ENCODE measurements at places on chromosomes 5 and 9.

GRCh38 chr9:124254261-124254682, 3.5 kb upstream of the NEK6 start:
- no peak for DNase-seq

- DNase-seq = no peak
Observed at GRCh38 chr9:96394832-96395496, 11.5 kb upstream of the SLC35D2 start.

DNA sequence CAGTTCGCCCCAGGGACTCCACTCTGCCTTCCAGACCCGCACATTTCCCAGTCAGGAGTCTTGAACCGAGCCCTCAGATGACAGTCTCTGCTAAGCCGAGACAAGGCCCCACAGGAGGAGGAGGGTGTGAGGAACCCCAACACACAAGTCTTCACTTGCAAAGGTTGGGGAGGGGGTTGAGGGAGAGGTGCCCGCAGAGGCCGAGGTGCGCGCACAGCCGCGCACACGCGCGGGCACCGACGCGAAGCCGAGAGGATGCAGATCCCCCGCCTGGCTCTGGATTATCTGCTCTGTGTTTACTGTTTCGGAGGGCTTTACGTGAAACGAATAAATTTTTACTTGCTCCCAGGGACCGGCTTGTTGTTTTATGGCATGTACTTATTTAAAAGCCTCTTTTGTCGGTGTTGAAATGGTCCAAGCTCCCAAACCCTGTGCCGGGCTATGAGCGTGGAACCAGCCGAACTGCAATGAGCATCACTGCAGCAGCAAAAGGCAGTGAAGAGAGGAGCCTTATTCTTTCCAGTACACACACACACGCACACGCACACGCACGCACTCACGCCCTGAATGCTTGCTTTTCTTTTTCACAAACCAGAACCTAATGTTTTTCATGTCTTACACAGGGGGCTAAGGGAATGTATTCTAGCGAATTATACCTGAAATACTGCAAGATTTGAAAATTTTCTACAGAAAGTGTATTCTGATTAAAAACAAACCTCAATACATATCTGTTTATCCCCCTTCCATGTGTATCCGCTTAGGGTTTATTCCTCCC, 297.7 kb downstream of the PARP8 start:
- DNase-seq = no peak

DNA sequence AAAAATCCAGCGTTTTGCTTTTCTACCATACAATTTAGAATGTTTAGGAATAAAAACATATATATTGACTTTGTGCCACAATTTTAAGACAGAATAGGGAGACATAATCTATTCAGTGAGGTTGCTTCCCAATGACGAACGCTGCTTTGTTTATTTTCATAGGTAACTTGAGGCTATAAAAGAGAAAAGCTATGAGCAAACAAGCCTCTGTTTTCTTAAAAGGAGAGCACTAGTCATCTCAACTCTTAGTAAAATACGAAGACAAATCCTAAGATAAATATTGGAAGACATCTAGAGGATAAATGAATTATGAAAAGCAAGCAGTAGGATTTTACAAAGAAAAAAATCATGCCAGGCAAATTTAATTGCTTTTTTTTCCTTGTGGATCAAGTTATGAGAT, 363.6 kb downstream of the ANXA1 start:
- DNase-seq = no peak

GRCh38 chr5:127042593-127042992, 12.2 kb upstream of the MARCHF3 start:
- no peak for DNase-seq

GRCh38 chr9:136090056-136090735, 4.9 kb downstream of the NACC2 start:
- DNase-seq = no peak

DNA sequence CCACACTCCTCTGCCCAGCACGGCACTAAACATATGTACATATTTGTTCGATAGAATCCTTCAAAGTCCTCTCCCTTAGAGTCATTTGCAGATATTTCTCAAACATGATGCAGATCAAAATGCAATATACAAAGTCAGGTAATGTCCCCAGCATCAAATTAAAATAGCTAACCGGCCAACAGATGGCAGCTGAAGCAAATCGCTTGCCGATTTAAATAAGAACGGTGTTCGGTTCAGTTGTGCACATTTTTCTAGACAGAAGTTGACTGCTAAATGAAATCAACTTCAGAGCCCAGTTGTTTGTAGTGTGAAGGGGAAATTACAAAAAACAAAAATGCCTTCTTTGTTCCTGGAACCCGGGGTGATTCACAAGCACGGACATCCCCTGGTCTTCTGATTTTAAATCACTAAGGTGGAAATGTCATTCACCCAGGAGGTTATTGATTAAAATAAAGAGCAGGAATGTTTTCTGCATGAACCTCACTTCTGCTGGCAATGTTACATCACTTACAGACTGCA, 219.2 kb downstream of the EBF1 start:
- DNase-seq = no peak

DNA sequence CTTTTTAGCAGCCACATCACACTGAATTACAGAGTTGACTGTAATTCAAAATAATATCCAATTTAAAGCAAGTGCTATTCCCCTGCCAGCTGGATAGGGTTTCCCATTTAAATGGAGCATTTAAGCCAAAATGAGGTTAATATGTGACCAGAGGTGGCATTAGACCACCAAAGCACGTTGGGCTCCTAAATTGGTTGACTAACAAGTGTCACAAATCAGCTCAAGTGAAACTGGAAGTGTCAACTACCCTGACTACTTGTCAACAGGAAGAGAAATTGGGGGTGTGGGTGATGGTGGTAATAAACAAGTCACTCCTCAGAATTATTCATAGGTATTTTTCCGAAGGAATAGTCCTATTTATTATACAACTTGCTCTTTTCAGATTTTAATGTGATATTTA, 609.6 kb upstream of the TLE4 start:
- no peak for DNase-seq

GRCh38 chr5:146906803-146907202, 28.2 kb upstream of the PPP2R2B start:
- DNase-seq = no peak

GRCh38 chr9:76810377-76810957, 46.2 kb downstream of the PCA3 start:
- DNase-seq = no peak

DNA sequence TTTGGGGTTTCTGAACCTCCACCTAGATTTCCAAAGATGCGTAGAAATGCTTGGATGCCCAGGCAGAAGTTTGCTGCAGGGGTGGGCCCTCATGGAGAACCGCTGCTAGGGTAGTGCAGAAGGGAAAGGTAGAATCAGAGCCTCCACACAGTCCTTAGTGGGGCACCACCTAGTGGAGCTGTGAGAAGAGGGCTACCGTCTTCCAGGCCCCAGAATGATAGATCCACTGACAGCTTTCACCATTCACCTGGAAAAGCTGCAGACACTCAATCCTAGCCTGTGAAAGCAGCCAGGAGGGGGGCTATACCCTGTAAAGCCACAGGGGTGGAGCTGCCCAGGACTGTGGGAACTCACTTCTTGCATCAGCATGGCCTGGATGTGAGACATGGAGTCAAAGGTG, 13.3 kb upstream of the HSDL2 start:
- DNase-seq = no peak

DNA sequence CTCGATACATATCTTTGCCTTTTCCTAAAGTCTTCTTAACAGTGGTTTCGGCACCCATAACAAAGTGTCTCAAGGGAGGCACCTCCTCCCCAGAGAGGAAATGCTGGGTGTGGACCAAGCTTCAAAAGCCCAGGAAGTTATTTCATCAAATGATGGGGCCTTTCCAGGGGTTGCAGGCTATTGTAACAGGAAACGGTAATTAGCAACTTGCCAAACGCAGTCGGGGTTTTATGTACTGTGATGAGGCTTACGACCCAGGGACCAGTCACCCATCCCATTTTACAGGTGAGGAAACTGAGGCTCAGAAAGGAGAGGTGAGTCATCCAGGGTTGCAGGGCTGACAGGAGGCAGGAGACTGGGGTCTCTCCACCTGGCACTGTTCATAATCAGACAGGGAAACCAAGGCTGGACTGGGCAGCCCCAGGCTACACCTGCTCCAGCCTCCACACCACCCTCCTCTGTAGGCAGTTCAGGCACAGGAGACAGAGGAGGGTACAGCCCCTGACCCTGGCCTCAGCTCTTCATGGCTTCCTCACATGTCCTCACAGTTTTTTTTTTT, 30.0 kb upstream of the SUSD3 start:
- DNase-seq = peak; percentile 40

GRCh38 chr9:98516897-98517503, 191.7 kb downstream of the GABBR2 start:
- DNase-seq = no peak

- DNase-seq = no peak
Observed at GRCh38 chr9:136773386-136774044, 9.2 kb upstream of the LCN15 start.

- no peak for DNase-seq
Observed at GRCh38 chr9:2271426-2271825, 256.3 kb downstream of the SMARCA2 start.

DNA sequence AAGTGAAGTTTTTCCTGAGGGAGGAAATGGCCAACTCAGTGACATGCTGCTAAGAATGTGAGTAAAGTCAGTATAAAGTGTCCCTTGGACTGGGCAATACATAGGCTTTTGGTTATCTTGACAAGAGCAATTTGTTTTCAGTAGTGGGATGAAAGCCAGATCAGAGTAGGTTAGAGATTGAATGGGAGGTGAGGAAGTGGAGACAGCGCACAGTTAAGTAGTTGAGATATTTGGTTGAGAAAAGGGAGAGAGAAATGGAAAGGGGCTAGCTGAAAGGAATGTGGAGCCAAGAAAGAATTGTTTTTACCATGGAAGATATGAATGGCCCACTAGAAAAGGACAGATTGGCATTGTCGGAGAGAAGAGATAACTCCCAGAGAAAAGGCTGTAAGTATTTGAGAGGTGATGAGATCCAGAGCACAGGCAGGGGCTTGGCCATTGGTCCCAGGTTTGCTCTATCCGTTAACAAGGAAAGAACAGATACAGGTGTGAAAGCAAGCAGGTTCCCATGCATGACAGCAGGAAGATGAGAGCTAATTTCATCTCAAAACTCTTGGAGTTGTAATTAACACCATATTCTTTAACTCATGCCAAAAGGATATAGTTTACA, 392.0 kb downstream of the NR2F1-AS1 start:
- no peak for DNase-seq

- no peak for DNase-seq
Observed at GRCh38 chr5:36066540-36067210, at the start of gene UGT3A2. UGT3A2 (minus strand) TSS chr5:36066882; CDS start chr5:36066789, 93 bp downstream.

DNA sequence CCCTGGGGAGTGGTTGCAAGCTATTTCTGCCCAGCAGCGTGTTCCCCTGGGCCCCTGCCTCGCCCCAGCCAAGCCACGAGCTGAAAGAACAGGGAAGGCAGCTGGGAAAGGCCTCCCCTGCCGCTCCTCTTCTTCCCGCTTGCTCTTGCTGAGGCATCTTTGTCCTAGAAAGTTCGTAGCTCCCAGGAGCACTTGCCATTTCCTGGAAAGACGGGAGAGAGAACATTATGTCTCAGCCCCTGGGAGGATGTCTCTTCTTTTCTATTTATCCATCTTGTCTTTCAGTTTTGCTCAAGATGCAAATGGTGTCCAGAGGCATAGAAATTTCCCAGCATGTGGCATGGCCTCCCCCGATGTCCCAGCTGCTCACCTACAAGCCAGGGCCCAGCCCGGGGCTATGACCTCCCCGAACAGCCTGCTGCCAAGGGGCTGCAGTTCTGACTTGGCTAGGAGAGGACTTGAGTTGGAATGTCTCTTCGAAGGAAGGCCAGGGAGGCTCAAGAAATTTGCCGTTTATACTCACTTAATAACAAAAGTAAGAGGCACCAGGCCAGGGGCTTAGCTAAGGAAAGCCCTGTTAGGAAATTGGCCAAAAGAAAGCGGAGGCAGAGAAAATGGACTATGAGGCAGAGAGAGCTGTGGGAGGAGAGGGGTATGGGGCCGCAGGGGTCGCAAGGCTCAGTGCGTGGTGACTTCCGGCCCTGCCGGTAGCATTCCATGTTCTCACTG, 87.3 kb downstream of the LIFR start:
- DNase-seq = no peak

DNA sequence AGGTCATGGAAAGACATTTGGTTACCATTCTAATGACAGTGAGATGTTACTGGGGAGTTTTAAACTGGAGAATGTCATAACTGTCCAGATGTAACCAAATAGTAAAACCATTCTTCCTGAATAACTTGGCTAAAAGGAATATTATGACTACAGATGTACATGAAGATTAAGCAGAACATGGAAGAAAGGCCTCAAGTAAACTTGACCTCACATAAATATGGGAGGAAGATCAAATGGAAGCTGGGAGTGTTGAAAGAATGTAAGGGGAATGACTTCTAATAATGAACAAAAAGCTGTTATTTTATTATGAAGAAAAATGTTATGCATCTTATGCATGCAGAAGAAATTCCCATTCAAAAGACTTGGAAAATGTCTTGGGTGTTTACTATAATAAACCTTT, 107.7 kb upstream of the CDKN2B start:
- no peak for DNase-seq

GRCh38 chr5:91038180-91038808, 344.8 kb downstream of the ARRDC3 start:
- no peak for DNase-seq

DNA sequence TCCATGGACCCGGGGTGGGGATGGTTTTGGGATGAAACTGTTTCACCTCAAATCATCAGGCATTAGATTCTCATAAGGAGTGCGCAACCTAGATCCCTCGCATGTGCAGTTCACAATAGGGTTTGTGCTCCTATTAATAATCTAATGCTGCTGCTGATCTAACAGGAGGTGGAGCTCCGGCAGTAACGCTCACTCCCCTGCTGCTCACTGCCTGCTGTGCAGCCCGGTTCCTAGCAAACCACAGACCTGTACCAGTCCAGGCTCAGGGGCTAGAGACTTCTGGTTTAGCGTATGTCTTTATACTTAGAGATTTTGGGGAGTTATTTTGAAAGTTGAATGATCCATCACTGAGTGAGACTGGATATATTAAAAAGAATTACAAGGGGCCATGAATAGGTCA, 50.2 kb downstream of the RICTOR start:
- no peak for DNase-seq

DNA sequence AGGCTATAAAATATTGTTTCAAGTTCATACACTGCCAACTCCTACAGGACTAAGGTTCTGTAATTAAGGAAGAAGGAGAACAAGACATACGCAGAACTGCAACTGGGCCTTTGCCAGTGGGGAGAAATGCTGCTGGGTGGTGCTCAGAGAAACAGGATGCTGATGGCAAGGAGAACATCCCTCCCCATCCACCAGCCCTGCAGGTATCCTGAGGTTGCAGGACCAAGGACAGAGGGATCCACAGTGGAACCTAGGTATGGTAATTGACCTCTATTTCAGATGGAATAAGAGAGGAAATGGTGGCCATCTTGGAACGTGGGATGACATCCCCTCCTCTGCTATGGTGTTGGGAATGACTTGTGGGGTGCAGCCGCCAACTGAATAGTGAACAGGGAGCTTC, 206.3 kb upstream of the S1PR3 start:
- DNase-seq = no peak

- DNase-seq = no peak
Observed at GRCh38 chr5:160260881-160261815, 31.8 kb downstream of the FABP6 start.

All from activated T-helper 1 cell treated with anti-CD3 and anti-CD28 coated beads, Interleukin-2, amount 50 U/mL, for 16 hours (primary cell).